NCI-H187 treated with DMSO at 0.1 percent for 48 hours (cell line): ENCODE measurements at places on chromosomes 6 and 20.

GRCh38 chr6:117607511-117607910, 5.2 kb upstream of the GOPC start:
- DNase-seq: no peak

GRCh38 chr6:28167068-28167467, 25.4 kb downstream of the ZKSCAN8 start:
- no peak for DNase-seq

GRCh38 chr6:119328892-119329793, 20.4 kb downstream of the MAN1A1 start:
- DNase-seq: no peak

DNA sequence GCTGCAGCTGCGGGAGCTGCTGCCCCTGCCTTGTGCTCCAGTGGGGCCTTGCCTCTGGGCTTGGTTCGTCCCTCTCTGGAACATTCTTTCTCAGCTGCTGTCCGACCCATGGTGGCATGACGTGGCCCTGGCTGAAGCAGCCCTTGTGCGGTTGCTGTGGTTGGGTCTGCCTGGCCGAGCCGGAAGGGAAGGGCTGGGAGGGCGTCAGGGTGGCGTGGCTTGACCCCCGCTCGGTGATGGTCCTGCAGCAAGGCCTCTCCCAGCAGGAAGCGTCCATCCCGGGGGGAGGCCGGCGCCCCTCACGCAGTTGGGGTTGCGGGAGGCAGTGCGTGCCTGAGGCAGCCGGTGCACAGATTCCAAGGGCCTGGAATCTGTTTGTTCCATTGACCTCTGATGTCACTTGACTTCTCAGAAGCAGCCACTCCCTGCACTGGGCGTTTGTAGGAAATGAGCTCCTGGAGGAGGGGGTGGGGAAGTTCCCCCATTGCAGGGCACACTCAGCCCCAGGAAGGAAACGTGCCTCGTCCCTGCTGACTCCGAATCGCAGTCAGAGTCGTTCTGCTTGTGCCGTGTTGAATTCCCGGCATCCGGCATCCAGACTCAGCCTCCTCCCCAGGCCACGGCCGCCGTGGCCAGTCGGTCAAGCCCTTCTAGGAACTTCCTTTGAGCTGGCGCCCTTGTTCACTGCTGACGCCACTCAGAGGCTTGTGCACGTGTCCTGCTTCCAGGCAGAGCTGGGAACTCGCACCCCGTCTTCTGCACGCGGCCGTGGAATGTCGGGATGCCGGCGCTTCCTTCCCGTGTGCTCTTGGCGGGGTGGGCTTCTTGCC, 9.7 kb upstream of the TNFRSF6B start:
- DNase-seq: no peak

DNA sequence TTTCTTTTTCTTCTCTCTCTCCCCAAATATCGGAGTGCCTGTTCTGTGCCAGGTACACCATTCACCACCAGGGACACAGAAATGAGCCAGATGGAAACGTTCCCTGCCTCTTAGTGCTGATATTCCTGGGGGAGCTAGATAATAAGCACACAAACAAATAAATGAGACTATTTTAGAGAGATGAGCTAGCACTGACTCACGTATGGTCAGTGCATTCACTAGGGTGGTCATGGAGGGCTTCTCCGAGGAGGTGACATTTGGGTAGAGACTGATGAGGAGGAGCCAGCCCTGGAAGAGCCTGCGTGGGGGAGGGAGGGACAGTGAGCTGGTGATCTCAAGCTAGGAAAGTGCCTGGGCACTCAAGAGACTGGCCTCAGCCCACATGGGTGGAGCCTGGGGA, 252.3 kb upstream of the KCNG1 start:
- DNase-seq: no peak

DNA sequence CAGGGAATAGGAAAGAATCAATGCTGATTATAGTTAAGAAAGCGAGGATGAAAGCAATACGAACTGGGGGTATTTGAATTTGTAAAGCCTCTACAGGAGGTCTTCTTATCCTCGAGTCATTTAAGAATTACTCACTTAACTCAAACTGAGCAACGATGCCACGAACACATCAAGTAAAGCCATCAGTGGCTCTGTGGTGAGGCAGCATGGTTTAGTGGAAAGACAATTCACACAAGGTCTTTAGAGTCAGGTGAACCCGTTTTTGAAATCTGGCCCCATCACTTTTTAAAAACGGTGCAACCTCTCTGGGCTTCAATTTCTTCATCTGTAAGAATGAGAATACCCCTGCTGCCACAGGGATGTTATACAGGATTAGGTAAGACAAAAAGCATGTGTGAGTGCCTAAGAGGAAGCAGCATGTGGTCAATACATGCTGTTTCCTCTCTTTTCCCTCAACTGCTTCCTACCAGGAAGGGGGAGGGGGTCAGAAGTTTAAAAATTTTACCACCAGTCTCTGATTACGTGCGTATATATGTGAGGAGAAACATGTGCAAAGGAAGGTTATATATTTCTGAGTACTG, 162.0 kb downstream of the BTBD9 start:
- no peak for DNase-seq
